ENCODE measurements at places on chromosomes 5 and 9.

DNA sequence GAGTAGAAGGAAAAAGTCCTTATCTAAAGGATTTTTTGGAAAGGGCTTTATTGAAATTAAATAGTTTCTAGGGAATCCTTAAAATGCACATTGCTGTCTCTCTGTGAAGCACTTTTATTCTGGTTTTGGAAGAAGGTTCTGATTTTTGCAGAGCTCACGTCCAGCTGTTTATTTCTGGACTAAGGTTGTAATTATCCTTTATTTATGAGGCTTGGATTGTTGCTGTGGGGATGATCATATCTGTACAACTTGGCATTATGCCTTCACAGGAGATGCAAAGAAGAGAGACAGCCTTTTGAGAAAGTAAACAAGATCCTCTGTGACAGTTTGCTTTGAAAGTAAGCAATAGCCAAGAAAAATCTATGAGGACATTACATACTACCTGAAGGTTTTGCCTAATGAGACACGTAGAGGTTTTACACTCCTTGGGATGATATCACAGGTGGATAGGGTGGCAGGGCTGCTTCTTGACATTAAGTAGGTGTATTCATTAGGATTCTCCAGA is 14.6 kb downstream of the SMARCA2 start:
- no peak for DNase-seq

DNA sequence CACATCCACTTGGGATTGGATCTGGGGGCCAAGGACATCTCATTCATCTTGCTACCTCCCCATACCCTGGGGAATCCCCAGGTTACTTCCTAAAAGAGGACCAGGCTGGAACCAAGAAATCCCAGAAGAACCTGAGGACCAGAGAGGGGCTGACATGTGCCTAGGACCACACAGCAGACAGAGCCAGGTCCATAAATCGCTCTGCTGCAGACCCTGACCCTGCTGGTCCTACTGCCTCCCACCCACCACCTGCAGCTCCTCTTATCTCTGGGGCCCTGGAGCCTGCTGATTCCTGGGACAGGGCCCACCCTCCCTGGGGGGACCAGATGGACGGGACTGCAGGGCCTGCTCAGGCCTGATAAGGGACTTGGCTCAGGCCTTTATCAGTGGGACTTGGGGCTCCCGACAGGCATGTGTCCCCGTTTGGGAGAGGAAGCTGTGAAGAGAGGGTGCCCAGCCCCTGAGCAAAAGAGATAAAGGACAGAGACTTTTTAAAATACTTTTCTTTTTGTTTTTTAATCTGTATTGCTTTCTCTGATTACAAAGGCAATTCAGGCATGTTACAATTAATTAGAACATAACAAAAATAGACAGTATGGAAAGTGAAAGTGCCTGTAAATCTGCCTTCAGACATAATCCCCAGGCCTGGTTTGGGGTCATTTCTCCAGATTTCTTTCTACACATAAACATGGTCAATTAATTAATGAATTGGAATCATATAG is 101.3 kb upstream of the LARP1 start:
- DNase-seq = no peak

DNA sequence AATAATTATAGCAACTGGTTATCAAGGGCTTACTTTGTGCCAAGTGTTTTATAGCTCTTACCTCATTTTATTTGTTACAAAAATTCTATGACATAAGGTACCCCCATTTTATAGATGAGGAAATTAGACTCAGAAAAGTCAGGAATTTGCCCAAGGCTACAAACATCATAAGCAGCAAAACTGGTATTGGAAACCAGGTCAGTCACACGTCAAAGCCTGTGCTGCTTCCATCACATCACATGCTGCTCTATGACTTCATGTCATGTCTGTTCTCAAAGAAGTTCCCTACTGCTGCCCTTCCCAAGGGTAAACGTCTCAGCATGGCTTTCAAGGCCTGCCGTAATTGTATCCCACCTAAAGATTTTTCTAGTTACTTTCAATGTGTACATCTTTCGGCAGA is 6.9 kb upstream of the KIF2A start:
- DNase-seq = no peak

DNA sequence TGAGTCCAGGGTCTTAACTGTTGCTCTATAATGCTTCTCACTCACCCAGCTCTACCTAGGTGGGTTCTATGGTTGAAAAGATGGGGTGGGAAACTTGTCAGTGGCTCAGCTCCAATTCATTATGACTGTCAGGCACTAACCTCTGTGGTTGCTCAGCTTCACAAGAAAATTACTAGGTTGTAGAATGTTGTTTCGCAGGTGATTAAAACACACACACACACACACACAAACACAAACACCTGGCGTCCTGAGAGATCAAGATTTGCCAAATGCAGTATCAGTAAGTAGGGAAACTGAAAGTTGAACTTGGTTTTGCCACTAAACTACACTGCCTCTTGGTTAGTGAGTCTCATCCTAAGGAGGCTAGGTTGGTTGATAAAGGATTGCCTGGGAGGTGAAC is 2.8 kb downstream of the MCCC2 start:
- DNase-seq = no peak

DNA sequence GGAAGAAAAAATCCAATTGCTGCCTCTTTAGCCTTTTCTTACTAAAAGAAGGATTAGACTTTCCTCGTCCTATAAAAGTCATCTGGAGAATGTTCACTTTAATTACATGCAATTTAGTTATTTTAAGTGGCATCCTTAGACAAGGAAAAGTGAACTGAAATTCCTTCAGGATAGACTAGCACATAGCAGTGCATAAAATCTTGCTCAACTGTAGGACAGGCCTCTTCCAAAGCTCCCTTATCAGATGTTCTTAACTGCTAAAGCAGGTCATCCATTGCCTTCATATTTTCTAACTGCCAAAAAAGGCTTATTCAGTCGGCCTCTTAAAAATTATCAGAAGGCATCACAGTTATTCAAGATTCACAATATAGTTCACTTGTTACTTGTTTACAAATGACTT is 396.5 kb downstream of the DMRT2 start:
- DNase-seq = no peak

DNA sequence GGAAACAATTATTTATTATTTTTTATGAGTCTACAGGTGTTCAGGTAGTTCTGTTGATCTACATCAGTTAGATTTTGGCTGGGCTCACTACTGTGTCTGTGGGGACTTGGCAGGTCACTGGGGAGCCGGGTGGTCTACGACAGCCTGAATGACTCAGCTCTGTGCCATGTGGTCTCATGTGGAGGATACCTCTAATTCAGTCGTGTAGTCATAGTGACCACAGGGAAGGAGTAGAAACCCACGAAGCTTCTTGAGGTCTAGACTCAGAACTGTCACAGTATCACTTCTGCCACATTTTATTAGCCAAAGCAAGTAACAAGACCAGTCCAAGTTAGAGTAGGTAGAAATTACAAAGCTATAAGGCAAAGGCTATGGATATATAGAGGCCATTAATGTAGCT is 64.7 kb upstream of the GRAMD2B start:
- peak; percentile 26 for DNase-seq

DNA sequence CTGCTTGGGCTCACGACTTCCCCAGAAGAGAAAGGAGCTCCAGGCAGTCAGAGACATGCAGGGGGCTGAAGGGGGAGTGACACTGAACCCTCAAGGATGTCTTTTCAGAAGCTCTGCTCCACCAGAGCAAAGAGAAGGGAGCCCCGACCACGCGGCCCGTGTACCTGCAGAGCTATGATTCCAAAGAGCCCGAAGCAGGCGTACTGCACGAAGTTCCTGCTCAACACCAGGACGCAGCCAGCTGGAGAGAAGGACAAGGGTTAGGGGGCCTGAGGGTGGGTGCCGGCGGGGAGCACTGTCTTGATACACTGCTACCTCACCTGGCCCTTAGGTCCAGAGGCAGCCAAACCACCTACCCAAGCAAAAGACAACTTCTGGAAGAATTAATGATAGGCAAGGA is 9.4 kb downstream of the SURF4 start:
- no peak for DNase-seq

DNA sequence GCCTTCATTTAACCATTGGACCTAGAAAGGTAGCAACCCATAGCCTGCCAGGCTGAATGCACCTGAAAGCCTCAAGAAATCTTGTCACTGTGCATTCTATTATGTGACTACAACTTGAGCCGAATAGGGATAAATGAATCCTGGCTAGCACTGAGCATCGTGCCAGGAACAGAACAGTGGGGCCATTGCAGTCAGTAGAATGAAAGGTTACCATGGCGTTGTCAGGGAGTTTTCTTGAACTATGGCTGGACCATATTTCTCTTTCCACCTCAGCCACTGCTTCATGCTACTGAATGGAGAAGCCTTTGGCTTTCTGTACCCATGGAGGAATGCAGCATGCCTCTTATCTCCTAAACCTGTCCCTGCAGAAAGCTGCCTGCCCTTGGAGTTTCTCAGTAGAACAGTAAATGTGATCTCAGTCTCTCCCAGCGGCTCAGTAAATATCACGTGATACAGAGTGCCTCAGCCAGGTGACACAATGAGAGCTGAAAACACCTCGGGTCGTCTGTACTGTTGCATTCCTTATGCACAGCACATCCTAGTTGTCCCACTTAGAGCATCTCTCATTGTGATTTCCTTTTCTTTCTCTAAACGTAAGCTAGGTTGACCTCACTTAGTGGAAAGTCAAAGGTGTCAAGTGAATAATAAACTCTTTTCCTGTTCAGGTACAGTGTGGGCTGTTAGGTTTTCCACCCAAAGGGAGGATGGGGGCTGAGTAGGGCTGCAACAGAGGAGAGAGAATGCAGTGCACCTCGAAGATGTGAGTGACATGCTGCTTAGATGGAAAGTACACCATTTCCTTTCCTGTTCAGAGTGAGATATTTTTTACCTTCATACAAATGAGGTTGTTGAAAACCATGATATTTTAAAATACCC is 115.3 kb downstream of the MACIR start:
- DNase-seq = no peak

DNA sequence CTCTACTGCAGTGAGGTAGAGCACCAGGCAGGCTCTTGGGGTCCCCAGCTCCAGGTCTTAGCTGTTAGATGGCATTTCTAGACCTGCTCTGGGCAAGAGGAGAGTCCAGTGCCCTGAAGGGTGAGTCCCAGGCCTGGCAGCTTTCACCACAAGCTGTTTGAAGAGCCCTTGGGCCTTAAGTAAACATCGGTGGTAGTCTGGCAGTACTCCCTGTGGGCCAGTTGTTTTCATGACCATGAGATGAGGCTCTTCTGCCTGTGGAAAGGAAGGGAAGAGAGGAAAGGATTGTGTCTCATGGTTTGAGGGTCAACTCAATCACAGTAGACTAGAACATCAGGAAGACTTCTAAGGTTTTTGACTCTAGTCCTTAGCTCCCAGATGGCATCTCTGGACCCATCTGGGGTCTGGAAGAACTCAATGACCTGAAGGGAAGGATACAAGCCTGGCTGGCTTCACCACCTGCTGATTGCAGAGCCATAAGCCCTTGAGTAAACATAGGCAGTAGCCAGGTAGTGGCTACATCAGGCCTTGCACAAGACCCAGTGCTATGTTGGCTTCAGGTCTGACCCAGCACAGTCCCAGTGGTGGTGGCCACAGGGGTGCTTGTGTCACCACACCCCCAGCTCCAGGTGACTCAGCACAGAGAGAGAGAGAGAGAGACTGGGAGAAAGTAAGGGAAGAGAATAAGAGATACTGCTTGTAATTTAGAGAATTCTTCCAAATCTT is 114.3 kb upstream of the PCSK5 start:
- no peak for DNase-seq

DNA sequence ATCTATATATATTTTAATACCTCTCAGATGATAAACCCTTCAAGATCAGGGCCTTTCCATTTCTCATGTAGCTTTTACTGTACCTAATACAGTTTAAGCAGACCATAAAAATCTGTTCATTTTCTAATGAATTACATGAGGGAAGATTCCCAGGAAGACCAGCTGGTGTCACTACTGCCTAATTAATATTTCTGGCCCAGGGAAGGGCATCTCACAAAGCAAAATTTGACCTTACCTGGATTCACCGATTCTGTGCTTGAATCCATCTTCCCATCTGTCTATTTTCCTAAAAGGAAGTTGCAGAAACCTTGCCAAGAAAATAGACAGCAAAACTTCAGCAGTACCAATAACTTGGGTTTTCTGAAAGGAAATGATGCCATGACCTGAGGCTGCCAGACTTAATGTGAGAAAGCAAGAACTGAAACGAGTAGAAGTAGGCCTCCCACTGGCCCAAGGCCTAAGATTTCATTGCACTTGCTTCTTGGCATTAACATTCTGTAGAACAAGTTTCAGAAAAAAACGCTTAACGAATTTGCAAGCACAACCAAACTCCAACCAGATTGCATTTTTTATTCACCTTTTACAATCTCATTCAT is 83.0 kb upstream of the GLIS3 start:
- no peak for DNase-seq

DNA sequence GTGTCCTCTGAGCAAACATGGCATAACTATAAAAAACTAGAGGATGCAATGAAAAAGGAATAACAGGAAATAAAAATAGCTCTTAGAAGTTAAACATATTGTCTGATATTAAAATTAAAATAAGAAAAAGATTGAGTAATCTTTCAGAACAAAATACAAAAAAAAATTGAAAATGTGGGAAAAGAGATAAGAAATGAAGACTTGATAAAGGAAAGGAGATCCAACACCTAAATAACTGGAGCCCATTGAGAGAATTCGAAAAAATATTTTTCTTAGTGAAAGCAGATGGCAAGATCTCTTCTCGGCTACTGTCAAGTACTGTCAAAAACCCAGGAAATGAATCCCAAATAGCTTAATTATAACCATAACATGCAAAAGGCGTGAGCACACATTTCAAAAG is 24.9 kb downstream of the LIFR start:
- no peak for DNase-seq

DNA sequence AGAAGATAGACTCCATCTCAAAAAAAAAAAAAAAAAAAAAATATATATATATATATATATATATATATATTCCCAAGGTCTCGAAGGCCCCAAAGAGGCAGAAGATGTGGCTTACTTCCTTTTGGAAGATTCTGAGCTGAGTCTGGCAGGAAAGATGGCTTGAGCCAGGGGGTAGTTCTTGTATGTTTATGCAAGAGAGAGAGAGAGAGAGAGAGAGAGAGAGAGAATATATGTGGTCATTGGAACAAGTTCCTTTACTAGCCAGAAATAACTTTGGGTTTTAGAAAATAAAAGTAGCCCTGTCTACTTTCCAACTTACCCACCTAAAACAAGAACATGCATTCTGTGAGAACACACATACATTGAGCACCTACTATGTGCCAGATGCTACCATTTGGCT is 17.6 kb downstream of the NCS1 start:
- DNase-seq = no peak

DNA sequence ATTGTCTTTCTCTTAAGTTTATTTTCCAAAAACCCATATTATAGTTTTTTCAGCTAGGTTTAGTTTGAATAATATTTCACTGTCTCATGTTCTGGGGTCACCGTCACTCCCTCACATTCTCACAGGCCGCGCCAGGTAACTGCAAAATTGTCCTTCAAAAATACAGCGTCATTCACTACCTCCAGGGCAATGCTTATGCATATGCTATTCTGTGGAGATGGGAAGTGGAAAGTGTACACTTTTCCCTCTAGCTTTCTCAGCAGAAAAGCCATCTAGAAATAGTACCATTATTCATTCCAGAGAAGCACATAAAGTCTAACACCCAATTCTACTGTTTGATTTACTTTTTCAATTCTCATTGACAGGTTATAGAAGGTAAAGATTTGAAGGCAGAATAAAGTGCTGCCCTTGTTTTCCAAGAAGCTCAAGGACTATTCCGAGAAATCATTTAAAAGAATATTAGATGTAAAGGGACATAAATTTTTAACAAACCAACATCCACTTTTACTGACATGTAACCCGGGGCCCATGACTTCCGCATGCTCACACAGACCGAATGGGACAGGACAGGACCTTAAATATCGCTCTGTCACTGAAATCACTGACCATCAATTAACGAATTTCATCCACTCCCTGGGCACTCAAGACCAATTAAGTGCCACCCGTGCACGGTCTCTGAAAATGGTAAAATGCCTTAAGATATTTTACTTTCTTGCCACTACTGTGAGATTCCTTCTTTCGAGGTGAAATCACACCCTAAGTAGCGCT is 720 bp downstream of the NUDT12 start:
- no peak for DNase-seq
